ENCODE measurements at places on chromosomes 16 and 17.

DNA sequence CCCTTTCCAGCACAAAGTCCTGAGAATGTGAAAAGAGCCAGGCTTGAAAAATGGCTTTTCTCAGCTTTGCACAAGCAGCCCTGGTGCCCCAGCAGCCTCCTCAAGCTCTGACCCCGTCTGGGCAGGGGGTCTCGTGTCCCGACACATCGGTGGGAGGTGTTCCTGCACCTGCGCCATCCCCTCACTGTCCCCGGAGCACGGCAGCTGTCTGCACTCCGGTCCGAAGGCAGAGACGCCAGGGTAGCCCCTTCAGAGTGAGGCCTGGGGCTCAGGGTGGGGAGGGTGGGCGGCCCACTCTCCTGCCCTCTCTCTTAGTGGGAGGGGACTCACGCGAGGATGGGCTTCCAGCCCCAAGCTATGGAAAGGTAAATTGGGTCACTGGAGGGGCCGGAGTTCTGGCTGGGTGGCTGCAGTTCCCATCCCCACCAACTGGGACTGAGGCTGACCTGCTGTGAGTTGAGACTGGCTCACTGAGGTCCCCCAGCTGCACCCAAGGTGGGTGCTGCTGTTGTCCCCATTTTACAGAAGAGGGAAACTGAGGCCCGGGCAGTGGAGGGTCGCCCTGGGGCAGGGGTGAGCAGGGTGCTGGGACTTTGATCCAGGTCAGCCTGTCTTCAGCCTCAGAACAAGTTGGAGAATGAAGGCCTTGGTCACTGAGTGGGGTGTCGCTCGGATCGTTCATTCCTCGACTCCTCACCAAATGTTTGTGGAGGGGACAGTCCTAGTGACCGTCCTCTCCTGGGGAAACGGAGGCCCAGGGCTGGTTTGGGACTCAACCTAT lies 2.3 kb upstream of the BAIAP3 start:
- DNase-seq, result no peak

DNA sequence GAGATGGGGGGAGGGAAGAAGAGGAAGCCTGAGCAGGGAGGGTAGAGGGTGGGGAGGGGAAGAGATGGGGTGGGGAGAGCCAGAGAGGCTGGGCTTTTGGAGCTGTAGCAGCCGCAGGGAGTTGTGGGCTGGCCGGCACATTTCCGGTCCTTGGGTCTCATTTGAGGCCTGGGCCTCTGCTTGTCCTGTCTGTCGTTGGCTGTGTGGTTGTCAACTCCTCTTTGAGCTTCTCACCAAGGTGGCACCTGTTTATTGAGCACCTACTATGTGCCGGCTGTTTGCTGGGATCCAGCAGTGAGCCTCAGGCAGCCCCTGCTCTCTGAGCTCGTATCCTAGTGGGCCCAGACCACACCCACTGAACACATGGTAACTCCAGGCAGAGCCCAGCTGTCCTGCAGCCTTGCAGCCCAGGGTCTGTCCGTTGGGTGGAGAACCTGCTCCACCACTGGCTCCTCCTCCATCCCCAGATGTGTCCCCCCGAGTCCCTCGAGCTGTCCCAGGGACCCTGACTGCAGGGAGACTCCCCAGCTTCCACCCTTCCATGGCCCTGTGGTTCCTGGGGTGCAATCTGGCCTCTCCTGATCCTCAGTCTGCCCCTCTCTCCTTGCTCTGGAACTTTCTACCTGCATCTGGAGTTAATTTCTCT lies 164.9 kb downstream of the IRF8 start:
- no peak for DNase-seq

GRCh38 chr17:40087049-40087794 lies 13.2 kb downstream of the NR1D1 start:
- no peak for DNase-seq

DNA sequence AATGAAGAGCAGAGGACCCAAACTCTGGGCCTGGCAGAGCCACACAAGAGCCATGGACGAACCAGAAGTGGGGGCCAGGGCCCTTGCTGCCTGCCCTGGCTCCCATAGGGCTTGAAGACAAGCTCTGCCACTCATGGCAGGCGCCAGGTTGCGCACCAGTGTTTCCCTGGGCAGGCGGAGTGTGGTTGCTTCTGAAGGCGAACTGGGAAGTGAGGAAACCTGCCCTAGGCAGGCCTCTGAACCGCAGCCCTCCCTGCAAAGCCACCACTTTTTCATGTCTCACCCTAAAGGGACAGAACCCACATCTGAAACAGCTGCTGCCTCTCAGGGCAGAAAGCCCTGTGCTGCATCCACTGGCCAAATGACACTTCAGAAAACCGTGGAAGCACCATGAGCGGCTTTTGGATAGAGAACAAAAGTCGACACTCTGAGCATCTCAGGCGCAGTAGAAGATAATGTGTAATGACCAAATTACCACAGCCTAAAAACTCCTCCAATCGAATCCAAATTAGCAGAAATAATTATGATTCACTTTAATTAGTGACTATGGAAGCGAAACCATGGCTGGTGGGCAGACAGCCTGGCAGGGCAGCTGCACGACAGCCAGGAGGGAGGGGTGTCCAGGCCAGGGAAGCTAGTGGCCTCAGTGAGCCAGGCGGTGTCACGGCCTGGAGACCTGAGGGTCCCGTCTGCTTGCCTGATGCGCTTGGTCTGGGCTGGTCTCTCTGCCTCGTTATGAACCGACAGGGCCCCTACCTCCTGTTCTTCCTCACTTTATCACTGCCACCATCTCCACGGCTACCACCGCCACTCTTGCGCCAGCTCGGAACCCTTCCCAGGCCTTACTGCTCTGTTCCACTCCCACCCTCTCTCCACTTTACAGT lies 59.1 kb downstream of the PRMT7 start:
- DNase-seq, result no peak

- DNase-seq, result no peak
Measured at GRCh38 chr16:73064212-73064993, 16.5 kb upstream of the ZFHX3 start.

- no peak for DNase-seq
Measured at GRCh38 chr17:63493411-63493810, 16.6 kb downstream of the ACE start.
